ENCODE measurements at places on chromosomes 6 and 20.

DNA sequence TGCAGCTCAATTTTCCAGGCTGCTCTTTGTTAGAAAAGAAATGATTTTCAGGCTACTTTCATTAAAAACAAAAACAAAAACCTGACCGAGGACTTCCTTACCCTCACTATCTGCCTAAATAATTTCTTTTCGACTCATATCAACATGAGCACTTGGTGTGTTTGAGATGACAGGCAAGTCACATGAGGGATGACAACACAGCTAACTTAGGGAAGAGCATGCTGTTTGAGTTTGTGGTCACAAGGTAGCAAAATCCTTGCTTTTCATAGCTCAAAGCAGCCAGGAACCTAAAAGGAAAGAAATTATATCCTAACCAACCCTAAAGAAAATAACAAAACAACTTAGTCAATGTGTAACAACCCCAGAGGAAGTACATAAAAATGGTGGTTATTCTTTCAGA lies 459.5 kb downstream of the KIF16B start:
- no peak for DNase-seq

DNA sequence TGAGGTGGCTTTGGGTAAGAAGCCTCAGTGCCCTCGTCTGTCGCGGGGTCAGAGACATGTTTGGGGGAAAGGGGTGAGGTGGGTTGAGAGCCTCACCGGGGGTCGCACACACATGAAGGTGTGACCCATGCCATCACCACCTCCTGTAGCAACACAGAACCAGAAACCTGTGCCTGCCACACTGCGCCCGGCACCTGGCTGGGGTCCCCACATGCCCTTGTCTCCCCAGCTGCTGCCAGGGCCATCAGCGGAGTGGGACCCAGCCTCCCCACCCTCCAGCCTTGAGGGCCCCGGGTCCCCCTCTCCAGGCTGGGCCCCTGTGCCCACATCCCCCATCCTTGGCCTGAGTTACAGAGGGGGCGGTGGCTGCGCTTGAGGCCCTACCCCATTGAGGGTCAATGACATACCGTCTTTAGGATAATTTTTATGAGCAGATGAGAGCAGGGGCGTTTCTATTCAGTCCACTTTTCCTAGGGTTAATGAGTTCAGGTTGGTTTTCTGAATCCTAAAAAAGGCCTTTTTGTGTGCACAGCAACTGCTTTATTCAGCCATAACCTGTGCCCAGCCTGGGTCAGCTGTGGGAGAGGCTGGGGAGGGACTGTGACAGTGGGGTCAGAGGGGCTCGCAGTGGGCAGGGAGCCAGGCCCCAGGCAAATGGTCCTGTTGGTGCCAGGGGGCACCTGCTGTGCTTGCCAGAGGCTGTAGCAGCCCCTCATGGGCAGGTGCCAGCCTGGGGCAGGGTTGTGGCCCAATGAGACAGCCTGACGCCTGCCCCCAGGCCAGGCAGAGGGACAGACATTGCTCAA lies 19.4 kb downstream of the APCDD1L start:
- DNase-seq, result no peak

- DNase-seq, result no peak
Observed at GRCh38 chr6:160078883-160079685, 42.5 kb upstream of the SLC22A1 start.

- DNase-seq, result no peak
Observed at GRCh38 chr6:33717934-33718455, 6.5 kb upstream of the UQCC2 start.

DNA sequence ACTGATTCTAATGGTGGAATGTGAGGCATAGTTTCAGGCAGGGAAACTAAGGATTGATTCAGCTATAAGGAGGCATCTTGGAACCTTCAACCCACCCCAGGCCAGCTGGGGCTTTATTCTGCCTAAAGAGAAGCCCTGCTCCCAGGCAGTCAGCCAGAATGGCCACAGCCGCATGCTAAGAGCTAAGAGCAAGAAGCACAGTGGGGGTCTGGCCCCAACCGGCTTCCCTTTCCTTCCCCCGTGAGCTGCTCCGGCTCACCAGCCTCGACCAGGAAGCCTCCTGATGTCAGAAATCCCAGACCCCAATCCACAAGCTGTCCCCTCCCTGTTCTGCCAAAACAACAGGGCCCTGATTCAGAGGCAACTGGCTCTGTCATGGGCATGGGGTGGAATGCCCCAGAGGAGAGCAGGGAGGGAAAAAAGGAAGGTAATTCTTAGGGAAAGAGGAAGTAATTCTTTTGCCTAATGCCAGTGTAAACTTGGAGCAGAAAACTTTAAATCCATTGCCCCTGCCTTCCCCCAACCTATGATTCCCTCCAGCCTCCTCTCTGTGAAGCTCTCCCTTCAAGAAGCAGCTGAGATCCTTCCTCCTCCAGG lies 6.9 kb downstream of the GRM4 start:
- peak; percentile 54 for DNase-seq

GRCh38 chr6:33452496-33452895 lies 1.9 kb upstream of the ZBTB9 start:
- DNase-seq, result no peak

GRCh38 chr6:22147921-22148776 lies 148.7 kb downstream of the PRL start:
- DNase-seq, result no peak

DNA sequence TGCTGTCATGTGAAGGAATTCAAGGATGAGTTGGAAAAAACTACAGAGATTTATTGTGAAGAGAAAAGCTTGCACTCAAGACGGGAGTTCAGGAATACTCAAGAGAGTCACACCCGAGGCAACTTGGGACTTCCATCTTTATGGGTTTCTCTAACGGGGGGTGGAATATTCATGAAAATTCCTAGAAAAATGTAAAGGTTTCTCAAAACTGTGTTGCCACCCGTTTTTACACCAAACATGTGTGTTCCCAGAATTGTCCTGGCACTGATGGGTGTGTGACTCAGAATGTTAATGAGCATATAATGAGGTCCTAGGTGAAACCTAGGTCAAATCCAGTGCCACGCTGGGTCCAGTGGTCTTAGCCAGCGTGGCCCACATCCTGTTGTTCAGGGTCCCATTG lies 381.5 kb downstream of the CDH26 start:
- no peak for DNase-seq

DNA sequence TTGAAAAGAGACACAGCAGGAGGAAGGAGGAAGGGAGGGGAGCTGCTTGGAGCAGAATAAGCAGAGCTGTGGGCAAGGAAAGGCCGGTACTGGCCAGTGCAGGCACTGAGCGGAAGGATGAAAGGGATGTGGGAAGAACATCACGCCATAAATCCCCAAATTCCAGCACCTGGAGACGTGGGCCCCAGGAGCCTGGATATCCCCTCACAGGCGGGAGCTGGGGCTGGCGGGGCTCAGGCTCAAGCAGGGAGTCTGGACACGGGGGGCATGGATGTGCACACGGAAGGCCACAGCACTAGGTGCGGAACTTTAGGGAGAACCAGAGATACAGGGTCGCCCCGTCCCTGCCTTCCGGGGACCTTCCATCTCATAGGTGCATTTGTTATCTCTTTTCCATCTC lies 7.5 kb upstream of the RPP40 start:
- no peak for DNase-seq

DNA sequence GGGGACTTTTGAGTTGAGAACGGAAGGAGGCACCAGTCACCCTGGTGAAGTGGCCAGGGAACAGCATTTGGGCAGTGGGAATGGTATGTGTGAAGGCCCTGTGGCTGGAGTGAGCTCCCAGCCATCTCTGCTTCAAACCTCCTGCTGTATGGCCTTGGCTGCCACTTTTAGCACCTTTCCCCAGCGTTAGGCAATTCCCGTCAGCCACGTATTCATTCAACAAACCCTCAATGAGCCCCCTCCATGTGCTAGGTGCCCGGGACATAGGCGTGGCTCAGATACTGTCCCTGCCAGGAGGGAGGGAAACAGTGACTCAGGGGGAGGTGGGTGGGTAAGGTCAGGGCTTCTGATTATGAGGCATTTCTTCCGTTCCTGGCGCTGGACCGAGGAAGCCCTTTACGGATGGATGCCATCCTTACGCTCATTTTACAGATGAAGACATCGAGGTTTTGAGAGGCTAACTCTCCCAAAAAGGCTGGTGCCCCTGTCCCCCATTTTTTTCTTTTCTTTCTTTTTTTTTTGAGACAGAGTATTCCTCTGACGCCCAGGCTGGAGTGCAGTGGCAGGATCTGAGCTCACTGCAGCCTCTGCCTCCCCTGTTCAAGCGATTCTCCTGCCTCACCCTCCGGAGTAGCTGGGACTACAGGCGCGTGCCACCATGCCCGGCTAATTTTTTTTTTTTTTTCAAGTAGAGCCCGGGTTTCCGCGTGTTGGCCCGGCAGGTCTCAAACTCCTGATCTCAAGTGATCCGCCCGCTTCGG lies 37.5 kb downstream of the SRC start:
- DNase-seq, result no peak

DNA sequence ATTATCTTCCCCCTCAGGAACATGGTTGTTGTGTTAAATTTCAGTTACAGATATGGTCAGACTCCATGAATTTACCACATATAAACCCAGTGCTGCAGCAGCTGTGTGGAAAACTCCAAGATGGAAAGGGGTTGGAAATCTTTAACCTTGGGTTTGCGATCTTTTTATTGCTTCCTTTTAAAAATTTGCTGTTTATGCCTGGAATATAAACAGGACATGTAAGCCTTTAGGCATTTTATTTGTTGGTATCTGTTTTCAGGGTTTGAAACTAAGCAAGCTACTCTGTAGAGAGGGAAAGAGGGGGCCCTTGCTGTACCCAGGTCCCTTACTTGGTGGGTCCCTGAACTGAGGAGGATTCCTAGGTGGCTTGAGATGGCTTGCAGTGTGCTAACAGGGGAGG lies 778 bp downstream of the PKIG start:
- no peak for DNase-seq

GRCh38 chr6:126180585-126180984 lies 159.3 kb upstream of the CENPW start:
- no peak for DNase-seq

DNA sequence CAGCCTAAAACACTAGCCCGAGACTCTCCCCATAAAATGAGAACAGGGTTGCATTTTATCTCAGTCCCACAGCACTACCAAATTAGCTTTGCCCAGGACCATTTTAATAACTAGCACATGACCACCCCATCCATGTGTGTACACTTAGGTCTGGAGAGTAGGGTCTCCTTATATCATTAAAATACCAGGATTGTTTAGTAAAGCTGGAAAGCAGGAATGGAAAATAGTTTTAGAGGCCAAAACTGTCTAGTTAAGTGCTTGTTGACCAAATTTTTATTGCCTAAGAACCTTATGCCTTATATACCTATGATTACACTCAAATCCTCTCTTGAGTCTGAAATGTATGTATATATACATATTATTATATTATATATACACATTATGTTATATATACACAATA lies 608.4 kb downstream of the HDGFL1 start:
- DNase-seq, result no peak

- peak; percentile 45 for DNase-seq
Observed at GRCh38 chr20:61803915-61804751, 261.5 kb downstream of the TAF4 start.

GRCh38 chr6:122713138-122713537 lies 66.4 kb upstream of the FABP7 start:
- DNase-seq, result no peak

DNA sequence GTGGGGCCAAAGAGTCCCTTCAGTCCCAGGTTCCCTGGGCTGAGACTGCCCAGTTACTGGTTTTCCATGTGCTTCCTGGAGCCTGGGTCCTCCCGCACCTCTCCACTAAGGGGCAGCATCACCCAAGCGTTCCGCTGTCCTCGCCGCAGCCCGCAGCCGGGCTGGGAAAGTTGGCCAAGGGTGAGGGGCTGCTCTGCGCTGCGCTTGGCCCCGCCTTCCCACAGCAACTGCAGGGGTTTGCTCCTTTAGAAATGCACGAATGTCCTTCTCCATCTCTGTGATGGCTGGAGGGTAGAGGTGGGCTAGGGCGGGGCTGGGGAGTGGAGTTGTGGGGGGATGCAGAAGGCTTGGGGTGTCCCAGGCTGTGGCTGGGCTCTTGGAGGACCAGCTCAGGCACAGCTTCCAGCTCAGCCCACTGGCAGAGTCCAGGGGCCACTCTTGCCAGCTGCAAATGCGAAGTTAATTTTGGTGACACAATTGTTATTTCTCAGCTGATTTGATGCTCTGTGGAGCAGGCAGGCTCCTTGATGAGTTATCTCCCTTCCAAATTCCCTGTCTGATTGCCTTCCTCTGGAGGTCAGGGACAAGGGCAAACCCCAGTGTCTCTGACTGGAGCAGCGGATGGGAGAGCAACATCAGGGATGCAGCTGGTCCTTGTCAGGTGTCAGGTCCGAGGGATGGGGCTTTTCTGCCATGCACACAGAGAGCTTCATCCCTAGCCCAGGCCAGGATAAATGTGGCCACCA lies 63.2 kb downstream of the NOL4L start:
- DNase-seq, result peak; percentile 91

DNA sequence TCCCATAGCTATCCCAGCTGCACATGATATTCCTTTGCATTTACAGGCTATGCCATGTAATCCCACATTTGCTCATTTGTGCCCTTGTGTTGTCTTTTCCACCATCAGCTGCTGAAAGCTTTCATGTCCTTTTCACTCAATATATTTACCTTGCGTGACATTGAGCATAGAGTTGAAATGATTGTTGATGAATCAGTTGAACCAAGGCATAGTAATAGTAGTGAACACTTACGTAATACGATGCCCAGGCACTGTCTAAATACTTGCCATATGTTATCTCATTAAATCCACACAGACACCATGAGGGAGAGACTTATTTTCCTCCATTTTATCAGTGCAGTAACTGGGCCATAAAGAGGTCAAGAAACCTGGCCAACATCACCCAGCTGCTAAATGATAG lies 13.1 kb downstream of the RNF8 start:
- no peak for DNase-seq

GRCh38 chr6:35049900-35050756 lies 91.0 kb downstream of the TCP11 start:
- no peak for DNase-seq

DNA sequence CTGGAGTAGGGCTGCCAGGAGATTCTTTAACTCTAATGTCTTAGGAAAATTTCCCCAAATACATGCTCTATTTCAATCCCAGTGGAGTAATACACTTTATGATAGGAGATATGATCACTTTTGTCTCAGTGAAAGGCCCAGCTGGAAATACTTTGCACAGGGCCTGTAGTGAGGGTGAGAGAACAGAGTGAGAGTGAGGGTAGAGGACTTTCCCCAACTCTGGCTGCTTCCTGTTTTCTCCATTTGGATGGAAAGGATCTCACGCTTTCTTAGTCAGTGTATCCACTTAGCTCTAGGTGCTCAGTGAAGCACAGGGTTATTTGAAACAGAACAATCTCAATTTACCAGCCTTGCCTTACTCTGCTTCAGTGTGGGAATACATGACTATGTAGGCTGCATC lies 36.6 kb downstream of the FAM229B start:
- no peak for DNase-seq

DNA sequence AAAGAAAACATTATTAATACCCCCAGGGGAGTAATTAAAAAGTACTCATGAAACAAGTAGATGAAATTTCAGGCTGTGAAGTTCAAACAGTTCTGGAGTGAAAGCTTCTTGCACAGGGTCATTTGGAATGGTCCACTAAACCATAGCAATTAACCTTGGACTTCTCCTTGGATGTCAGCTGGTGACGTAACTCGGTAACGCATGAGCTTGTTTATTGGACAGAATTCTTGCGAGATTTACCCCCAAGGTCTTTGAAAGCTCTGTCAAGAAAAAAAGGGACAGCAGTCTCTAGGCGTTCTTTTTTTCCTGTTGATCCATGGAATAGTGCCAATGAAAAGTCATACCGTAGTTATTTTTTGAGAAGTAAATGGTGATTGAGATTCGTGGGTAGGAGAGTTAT lies 2.2 kb downstream of the CD83 start:
- no peak for DNase-seq

- DNase-seq, result peak; percentile 85
Observed at GRCh38 chr20:25294459-25295385, 46.8 kb downstream of the PYGB start.

All from ELF-1 (cell line).